ENCODE measurements at places on chromosomes 13 and 19.

DNA sequence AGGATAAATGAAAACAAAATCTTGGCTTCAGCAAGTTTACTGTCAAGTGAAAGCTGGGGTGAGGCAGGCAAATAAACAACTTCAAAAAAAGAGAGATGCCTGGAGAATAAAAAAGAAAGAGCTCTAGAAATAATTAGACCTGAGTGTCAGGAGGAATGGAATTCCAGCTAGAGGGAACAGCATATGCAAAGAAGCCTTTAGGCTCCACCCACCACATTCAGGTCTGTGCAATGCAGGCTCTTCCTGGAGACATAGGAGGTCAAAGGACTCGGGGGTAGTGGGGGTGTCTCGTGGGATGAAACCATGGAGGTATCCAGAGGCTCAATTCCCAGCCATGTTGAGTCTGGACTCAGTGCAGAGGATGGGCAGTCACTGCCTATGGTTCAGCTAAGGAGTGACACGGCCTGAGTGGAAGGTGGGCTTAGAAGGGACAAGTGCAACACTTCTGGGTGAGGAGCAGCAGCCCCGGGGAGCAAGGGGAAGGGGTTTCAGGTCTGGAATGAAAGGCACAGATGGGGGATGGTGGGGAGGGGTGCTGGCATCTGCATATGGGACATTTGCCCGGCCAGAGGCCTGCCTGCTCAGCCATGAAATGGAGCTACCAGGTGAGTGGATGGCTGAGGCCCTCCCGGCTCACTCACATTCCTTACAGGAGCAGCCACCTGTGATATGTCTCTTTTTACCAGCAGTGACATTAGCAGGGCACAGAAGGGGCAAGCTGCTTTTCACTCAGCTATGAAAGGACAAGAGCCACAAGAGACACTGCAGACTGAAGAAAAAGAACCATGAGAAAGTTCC, 12.3 kb downstream of the LATS2 start:
- DNase-seq, result no peak

- no peak for DNase-seq
Observed at GRCh38 chr19:6458695-6459261, 814 bp downstream of the SLC25A23 start.

DNA sequence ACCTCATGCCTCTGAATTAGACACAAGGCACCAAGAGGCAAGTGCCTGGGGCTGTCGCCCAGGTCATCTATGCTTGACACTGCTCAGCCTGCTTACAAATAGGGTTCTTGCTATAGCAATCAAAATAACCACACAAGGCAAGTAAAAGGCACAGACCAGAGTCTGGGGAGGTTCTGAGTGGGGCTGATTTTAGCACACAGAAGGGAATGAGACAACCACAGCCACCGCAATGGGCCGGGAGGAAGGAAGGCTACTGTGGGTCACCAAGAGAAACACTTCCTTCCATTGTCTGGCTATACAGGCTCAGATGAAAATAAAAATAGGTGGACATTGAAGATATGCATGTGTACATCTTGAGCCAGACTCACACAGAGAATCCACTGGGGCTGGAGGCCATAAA, 159.1 kb downstream of the DLEU7 start:
- no peak for DNase-seq

DNA sequence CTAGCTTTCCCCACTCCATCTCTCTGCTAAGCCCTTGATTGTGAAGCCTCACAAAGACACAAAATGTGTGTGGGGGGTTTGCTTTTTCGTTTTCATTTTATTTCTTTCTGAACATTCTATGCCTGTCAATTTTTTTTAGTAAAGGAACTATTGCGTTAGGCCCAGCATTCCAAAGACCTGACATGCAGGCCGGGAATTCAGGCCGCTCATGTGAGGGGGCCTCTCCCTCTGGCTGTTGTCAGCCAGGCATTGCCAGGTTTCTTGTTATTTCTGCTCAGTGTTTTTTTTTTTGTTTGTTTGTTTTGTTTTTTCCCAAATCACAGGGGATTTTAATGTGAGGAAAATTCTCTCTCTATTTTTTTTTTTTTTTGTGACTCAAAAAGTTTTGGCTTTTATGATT, 10.3 kb upstream of the MEDAG start:
- DNase-seq, result no peak

DNA sequence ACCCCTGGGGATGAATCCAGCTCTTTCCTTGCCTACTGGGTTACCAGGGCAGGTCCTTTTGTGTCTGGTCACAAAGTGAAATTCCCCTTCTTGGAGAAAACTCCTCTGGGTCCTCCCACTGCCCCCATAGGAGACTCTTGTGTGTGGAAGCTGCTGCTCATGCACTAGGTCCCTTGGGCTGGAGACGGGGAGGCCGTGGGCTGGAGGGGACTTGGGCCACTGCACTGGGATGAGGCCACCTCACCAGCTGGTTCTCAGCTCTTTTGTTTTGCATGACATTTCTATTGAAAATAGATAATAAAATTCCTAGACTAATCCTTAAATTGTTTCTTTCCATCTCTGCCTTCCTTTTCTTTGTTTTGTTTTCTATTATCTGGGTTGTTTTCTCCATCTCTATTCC, 62.4 kb downstream of the TEX29 start:
- no peak for DNase-seq

GRCh38 chr13:101465877-101466276, 13.4 kb downstream of the ITGBL1 start:
- DNase-seq, result no peak

- DNase-seq, result no peak
Observed at GRCh38 chr19:40686882-40687524, 3.4 kb downstream of the NUMBL start.

- DNase-seq, result no peak
Observed at GRCh38 chr19:49415810-49416200, 7.4 kb downstream of the PTH2 start.

DNA sequence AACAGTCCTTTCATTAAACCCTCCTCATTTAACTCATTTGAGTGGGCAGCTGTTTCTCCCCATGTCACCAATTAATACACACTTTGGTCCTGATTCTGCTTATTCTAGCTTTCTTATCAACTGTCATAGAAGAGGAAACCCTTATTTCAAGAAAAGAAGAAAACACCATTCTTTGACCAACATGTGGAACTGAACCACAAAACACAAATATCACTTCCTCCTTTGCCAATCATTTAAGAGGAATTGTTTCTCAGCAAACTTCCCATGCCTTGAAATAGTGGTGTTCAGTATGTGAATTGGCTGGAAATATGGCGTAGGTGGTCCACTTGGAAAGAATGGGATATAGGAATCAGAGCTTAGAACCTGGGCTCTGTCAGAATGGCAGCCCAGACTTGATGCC, 20.4 kb downstream of the MBD3L2B start:
- DNase-seq, result no peak

DNA sequence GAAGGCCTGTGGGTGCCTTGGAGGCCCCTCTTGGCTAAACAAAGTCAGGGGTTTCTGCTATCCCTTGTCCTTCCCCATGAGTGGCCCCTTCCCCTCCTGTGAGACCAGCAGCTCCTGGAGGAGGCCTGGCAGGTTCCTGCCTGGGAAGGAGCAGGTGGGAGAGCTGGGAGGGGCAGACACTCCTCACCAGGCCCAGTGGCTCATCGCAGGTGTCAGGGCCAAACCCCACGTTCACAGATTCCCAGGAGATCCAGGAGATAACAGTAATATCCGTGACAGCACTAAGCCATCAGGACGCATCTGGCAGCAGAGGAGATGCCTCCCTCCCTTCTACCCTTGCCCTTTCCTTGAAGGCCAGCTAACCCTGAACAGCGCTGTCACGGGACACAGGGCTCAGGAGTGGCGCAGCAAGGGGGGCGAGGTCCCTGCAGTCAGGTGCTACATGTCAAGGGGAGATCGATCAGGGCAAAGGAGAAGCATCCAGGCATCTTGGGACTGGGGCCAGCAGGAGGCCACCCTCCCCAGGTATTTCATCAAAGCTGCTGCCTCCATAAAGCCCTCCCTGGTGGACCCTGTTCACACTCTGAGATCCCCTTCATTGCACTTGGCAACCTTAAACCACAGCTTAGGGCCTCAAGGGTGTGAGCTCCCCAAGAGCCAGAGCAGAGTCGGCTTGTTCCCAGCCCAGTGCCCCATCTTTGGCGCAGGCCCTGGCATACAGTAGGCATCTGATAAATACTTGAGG, 4.8 kb downstream of the CEBPA start:
- DNase-seq, result no peak

DNA sequence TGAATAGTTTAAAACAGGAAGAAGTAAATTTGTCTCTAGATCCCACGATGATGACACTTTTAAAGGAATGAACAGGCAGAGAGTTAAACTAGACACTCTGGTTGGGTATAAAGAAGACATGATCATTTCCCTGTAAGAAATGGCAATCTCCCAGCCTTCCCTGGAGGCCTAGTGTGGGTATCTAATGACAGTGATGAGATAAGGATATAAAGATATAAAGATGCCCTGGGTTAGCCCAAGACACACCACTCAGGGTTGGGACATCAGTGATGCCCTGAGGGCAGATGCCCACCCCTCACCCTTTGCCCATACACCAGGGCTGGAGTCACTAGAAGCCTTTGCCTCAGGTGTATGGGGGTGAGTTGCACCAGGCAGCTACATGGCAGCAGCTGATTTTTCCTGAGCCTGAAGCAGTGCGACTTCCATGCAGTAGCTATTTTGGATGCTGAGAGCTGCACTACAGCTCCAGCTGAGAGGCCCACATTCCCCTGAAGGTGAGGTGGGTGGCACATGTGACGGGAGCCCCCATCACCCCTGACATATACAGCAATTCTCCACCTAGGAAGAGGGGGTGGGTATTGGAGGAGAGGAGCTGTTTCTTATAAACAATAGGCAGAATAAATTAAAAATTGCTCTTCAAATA, 177.5 kb downstream of the NDFIP2 start:
- peak; percentile 14 for DNase-seq

- DNase-seq, result no peak
Observed at GRCh38 chr19:6213266-6213595, 66.5 kb downstream of the MLLT1 start.

GRCh38 chr19:55146705-55147273, 2.2 kb downstream of the TNNT1 start:
- DNase-seq, result peak; percentile 90

DNA sequence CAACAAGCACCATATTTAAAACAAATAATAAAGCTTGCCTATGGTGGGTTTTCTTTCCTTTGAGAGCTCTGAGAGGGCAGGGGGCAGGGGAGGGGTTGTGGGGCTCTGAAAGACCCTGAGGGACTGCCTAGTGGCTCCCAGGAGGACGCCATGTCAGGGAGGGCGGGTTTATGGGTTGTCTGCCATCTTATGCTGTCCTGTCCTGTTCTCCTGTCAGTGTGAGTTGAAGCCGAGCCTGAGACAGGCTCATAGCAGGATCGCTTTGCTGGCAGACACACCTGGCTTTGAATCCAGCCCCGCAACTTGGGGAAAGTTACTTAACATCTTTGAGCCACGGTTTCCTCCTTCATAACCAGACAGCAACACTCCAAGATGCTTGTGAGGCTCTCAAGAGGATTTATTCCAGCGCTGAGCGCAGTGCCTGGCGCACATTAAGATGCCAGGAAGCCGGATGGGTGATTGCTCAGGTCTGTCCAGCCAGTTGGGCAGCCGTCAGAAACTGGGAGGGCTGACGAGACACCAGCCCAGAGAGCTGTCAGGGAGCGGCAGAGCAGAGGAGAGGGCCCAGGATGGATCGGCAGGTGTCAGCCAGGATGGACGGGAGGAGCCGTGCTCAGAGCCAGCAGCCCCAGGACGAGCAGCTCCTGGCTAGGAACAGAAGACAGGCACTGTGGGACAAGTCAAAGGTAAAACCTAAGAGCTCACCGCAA, 36.8 kb upstream of the C1QTNF9 start:
- DNase-seq, result no peak

DNA sequence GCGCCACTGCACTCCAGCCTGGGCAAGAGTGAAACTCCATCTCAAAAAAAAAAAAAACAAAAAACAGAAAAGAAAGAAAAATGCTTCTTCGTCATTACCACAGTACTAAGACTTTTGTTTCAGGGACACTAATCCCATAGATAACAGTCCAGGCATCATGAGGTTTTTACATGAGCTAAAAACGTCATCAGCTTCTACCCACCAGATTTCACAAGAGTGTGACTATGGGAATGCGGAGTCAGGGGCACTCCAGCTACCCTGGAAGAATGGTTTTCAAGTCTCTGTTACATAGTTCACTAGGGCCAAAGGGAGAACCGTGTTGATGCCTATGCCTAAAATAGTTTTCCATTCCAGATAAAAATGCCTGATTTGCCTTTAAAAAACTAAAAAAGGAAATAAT, 33.2 kb downstream of the RAB20 start:
- DNase-seq, result no peak

DNA sequence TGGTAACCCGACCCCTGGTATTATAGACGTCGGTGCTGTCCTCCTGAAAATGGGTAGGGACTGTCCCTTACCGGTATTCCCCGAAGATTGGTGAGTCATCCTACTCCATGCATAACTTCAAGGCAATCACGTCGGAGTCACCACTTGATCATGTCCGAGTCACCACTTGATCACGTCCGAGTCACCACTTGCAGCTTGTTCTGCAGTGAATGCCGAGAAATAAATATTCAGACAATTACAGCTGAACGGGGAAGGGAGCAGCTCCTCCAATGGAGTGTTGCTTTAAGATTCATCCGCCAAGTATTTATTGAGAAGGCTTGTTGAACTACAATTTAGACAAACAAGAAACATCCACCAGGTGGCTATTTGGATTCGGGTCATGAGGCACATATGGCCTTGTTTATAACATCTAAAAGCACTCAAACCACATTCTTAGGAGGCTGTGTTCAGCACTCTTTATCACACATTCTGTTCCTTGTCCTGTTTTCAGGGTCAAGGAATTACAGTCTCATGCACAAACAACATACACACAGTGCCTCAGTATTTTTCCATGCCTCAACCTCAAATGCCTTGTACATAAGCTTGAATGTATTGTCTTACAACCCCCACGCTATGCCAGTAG, 43.1 kb downstream of the ZNF726 start:
- no peak for DNase-seq

DNA sequence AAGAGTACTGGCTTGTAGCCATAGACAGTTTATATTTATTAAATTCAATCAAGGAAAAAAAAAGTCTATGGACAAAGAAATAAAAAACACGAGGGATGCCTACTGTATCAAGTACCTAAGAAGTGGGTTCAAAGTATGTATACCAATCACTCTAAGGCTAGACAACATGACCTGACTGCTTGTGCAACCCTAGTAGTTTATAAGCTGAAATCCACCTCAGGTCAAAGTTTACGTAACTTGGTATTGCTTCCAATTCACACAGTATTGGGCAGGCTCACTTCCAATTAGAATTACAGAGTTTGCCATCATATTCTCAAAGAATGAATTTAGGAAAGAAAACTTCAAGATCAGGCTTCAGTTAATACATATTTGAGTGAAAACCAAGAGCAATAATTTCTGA, 657.8 kb downstream of the DACH1 start:
- DNase-seq, result no peak

DNA sequence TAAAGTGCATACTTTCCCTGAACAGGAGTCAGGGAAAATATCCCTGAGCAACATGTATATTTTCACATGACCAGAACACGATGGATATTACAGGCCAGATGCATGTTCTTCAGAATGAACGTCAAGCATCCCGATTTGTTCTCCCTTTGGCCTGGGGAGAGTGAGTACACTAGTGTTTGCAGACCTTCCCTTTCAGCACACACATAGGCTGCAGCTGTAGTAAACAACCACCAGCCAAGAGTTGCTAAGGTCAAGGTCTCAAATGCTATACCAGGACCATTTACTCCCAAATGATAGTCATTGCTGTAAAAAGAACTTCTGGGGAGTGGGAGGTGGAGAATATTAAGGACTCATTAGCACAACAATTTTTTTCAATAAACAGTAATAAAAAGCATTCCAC, 3.0 kb downstream of the KLF12 start:
- no peak for DNase-seq

- DNase-seq, result no peak
Observed at GRCh38 chr19:29548483-29549085, 22.8 kb downstream of the VSTM2B start.

- DNase-seq, result no peak
Observed at GRCh38 chr13:100208626-100209025, 119.7 kb downstream of the PCCA start.
